ENCODE measurements at places on chromosomes 5 and 9.

DNA sequence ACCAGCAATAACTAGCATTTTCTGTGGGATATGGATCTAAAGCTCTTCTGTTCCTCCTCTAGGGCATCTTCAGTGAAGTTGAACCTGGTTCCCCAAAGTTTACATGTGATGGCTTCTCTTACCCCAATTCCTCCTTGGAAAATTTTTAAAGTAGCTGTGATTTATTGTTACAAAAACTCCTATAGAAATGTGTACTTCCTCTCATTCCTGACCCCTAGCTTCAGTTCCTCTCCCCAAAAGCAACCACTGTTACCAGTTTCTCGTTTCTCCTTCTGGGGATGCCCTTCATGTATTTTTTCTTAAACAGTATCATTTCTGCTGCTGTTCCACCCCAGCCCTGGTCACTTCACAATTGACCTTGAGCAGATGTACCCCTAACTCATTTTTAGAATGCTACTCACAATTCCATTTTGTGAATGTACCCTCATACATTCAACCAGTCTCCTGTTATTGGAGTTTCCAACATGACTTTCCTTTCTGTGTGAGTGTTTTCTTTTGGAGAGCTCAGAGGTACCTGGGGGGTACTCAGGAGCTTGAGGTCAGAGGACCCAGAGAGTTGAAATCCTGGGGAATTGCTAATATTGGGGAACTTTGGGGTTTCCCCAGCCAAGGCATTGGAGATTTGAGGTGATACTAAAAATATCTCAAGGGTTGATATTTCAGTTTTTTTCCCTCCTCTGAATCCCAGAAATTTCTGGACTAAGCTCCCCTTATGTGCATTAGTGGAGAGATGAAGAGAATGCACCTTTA is 18.6 kb upstream of the GLRX start:
- DNase-seq, result no peak

GRCh38 chr5:82942083-82942881 is 134.9 kb downstream of the TMEM167A start:
- DNase-seq, result no peak

GRCh38 chr5:155750571-155750970 is 576.4 kb upstream of the SGCD start:
- no peak for DNase-seq

DNA sequence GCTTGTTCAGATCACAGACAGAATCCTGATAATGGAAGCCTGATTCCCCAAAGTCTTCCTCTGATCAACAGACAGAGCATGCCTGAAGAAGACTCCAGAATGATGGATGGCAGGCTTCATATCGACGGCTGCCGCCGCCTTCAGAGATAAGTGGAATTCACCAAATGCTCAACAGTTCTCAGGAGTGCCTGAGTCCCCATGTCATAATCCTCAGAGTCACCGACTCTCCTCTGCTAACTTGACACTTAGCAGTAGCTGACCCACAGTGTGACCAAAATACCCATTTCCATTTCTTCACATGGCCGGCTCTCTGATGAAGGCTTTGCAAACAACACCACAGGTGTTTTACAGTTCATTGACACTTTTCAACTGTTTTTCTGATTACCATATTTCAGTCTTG is 58.7 kb downstream of the PRDM6 start:
- DNase-seq, result no peak

- no peak for DNase-seq
These were observed 29.4 kb downstream of the SH3RF2 start for GRCh38 chr5:145965804-145966203.

- no peak for DNase-seq
These were observed 1397.5 kb upstream of the CDH6 start for GRCh38 chr5:29796013-29796412.

DNA sequence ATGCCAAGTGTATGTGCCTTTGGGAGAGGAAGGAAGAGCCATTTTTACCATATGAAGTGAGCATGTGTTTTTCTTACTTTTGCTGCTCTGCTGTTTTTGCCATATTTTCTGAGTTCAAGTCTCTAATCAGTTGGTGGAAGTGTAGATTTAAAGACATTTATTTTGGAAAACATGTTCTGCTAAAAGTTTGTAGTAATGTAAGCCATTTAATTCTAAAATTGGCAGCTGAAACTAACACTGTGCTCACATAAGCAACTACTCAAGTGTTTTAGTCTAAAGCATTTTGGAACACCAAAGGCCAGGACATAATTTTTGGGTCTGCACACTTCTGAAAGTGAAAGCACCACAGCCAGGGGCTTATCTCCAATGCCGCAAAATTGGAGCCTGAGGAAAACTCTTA is 363.4 kb upstream of the ZNF608 start:
- no peak for DNase-seq
